Iris pigment epithelial cell (primary cell): ENCODE measurements at places on chromosomes 5 and 9.

GRCh38 chr5:135450336-135450735 is 1.8 kb downstream of the TIFAB start:
- DNase-seq = no peak

DNA sequence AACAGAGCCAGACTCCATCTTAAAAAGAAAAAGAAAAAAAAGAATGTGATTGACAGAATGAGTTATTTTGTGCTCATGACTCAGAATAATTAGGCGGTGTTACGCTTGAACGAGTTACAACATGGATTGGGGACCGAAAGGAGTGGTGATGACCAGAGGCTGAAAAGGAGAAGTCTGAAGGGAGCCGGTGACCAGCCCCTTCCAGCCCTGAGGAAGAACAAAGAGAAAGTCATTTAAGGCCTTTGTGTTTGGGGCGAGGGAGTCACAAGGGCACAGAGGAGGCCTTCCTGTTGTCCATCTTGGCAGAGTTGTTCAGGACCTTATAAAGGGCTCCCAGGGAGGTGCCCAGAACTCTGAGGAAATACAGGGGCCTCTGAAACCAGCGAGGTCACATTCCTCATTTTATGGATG is 131.6 kb downstream of the GOLPH3 start:
- DNase-seq = no peak

- DNase-seq = peak; percentile 56
Observed at GRCh38 chr5:174355208-174355612, 309.7 kb downstream of the NSG2 start.

DNA sequence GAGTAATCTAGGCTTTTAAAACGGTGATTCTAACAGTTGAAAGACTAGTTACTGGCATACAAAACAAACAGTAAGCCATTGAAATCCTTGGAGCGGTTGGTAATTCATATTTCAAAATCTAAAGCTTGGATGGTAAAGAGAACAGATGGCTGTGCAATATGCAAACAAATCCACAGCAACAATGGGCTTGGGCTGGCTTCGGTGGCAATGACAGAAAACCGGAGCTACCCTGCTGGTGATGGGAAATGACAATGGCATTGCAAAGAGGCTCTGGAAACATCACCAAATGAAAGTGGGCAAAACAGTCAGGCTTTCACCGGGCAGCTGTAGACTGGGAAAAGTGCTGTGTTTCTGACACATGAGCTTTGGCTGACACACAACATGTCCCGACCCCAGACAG is 42.2 kb downstream of the MED27 start:
- DNase-seq = no peak

GRCh38 chr9:22044583-22044982 is 35.5 kb upstream of the CDKN2B start:
- DNase-seq = peak; percentile 91

GRCh38 chr9:33728613-33729012 is 66.7 kb upstream of the PRSS3 start:
- DNase-seq = no peak

GRCh38 chr5:137800700-137801411 is 46.7 kb upstream of the HNRNPA0 start:
- DNase-seq = no peak

GRCh38 chr5:158462349-158463114 is 603.6 kb upstream of the CLINT1 start:
- DNase-seq = no peak

DNA sequence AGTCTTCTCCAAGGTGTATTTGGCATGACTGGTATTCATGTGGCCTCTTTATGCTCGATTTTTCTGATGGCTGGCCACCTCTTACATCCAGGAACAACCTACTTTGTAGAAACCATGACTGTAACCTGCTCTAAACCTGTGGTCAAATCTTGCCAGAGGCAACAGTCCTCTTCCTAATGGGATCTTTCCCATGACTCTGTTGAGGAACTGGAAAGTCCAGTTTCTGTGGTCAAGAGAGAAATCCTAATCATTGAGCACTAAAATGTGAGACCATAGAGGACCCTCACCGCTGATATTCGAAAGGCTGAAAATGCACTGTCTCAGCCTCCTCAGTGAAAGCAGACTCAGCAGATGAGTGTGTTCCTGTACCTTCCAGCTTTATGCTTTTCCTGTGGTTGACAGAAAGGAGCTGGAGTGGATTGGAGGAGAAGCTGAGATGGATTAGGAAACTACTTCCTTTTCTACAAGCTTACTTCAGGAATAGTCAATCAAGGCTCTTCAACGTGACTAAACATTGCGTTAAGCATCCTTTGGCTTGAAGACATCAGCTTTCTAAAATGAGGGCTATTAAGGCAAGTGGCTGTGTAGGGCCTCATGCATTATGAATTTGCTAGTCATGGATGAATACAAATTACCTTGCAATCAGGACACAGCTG is 69.7 kb upstream of the DAPK1 start:
- DNase-seq = no peak

- no peak for DNase-seq
Observed at GRCh38 chr5:88143693-88144218, 124.9 kb downstream of the TMEM161B start.
